ENCODE measurements at places on chromosomes 2 and 18.

DNA sequence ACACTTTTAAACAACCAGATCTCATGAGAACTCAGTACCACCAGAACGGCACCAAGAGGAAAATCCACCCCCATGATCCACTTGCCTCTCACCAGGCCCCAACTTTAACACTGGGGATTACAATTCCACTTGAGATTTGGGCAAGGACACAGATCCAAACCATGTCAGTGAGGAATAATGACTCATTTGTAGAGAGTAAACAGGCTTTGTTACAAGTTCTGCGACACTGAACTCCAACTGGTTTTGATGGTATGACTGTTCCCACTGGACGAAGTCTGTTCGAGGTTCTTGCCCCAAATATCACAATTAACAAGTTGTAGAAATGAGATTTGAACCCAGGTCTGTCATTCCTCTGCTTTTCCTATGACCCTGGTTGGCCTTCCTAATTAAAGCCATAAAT lies 718.1 kb upstream of the ID2 start:
- DNase-seq, result no peak

- no peak for DNase-seq
Measured at GRCh38 chr2:27313882-27314645, 5.8 kb upstream of the UCN start.

- no peak for DNase-seq
Measured at GRCh38 chr2:121336528-121337294, 51.7 kb upstream of the TFCP2L1 start.

DNA sequence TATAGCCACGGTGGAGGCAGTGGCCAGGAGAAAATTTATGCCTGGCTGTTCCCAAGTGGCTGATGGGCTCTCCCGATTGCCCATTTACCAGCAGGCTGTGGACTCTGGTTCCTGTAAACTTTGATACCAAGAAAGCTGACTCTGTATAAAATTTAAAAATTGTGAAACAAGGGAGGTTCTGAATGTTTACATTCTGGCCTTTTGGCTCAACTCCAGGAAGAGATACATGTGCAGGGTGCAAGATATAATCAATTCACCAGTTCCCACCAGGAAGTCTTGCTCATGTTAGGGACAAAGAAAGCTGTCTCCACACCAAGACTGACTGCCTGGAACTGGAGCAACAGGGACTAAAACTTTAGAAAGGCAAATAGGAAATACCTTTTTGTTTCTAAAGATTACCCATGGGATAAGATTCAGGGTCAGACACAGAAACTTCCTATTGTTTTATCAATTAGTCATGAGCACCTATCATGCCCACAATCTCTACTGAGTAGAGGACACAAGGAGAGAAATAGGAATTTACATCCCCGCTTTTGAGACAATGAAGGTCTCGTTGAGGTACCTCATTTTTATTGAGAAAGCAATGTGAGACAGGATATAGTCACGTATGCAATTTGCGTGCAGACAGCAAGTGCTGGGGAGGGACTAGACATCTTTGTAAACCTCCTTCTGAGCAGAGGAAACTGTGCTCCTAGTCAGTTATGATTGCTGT lies 123.5 kb downstream of the LIPG start:
- no peak for DNase-seq

GRCh38 chr2:205138735-205139134 lies 543.6 kb upstream of the NRP2 start:
- DNase-seq, result no peak

DNA sequence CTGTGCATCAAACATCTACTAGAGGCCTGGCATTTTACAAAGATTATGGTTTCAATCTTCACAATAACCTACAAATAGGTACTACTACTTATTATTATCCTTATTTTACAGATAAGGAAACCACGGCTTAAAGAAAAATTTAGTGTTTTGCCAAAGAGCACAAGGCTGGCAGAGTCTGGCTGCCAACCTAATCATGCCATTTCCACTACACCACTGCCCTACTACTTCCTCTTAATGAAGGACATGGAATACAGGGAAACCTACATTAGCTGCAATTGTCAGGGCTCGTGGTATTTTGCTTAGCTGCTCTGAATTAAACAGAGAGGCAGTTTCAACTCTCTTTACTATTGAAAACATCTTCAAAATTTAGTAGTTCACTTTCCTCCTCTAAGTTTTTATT lies 5.9 kb downstream of the MBOAT2 start:
- DNase-seq, result no peak

DNA sequence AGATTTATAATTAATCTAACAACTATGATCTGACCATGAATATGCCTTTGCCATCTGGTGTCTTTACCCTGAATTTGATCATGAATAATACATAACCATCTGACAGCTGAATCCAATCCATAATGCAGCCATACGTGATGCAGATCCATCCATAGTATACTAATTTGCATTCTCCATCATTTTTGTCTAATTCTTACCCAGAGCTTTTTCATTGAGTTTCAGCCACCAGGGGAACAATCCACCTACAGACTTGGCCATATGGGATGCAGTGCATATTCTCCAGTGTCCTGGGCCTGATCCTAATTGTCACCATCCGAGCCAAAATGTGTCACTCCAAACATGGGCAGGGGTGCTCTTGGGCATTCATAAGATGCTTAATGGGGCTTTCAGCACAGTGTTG lies 227.2 kb upstream of the CRIM1 start:
- DNase-seq, result no peak

GRCh38 chr2:61995515-61995914 lies 90.0 kb downstream of the COMMD1 start:
- DNase-seq, result no peak

All from activated T-helper 1 cell treated with Interleukin-2 at 50 U/mL for 16 hours (primary cell).